ENCODE measurements at places on chromosomes 7 and 10.

GRCh38 chr10:60123668-60124067 is 217.3 kb upstream of the CCDC6 start:
- no peak for DNase-seq

GRCh38 chr7:115864082-115864481 is 166.5 kb downstream of the TFEC start:
- DNase-seq = no peak

- DNase-seq = peak; percentile 7
Measured at GRCh38 chr7:152313831-152314604, 121.8 kb downstream of the KMT2C start.

GRCh38 chr10:110641256-110641655 is 2.9 kb upstream of the RBM20 start:
- DNase-seq = no peak

- DNase-seq = peak; percentile 34
Measured at GRCh38 chr10:92517034-92517655, 56.7 kb downstream of the IDE start.

- no peak for DNase-seq
Measured at GRCh38 chr7:130289478-130289877, 3.5 kb upstream of the CPA4 start.

GRCh38 chr10:109931163-109931562 is 7.9 kb upstream of the XPNPEP1 start:
- DNase-seq = no peak

DNA sequence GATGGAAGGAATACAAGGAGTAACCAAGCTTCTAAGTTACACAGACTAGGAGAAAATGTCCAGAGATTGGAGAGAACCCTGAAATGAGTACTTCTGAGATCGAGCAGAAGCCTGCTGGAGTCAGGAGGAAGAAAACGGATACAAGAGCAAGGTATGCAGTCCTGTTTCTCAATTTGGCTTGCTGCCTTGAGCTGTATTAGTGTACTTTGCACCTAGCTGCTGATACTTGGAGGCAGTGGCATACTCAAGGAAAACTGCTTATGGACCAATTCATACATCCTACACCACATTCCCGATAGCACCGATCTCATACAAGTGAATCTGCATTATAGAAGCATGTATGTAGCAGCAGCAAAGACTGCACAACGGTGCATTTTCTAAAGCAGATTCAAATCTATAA is 14.4 kb downstream of the PIP4K2A start:
- no peak for DNase-seq

GRCh38 chr7:158390460-158390859 is 197.2 kb downstream of the PTPRN2 start:
- DNase-seq = no peak

GRCh38 chr10:88416801-88417200 is 166.3 kb downstream of the RNLS start:
- no peak for DNase-seq

DNA sequence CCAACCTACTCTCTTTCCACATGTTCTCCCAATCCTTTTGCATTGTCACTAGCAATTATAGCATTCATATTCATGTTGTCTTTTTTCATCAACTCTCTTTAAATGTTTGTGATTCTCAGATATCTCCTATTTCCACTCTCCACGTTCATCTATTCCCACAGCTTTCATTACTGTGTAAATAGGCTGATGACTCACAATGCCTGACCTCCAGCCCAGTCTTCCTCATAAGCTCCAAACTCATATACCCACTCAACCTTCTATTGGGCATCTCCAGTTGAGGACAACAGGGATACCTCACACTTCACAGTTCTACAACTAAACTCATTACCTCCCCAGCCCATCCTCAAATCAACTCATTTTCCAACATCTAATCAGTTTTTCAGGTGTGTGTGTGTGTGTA is 194.1 kb downstream of the DGKI start:
- no peak for DNase-seq

DNA sequence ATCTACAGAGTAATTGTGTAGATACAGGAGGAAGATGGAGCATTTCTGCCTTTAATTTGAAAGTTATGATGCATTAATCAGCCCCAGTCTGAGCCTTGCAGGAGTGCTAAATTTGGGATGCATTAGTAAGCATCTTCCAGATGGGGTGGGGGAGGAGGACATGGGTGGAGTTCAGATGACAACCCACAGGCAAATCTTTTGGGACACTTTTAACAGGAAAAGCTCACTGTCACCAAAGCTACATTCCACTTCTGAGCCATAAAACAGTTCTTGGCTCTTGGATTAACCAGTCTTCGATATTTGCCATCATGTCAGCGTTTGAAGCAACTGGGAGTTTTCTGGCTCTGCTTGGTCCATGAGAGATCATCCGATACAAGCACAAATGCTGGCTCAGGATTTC is 121.1 kb downstream of the CXCL12 start:
- DNase-seq = no peak

GRCh38 chr10:93420944-93421825 is 60.9 kb downstream of the MYOF start:
- DNase-seq = no peak

- peak; percentile 14 for DNase-seq
Measured at GRCh38 chr10:34433241-34434076, 381.6 kb downstream of the PARD3 start.

GRCh38 chr7:11706666-11707605 is 125.1 kb downstream of the THSD7A start:
- no peak for DNase-seq

- no peak for DNase-seq
Measured at GRCh38 chr7:12802070-12802469, 114.6 kb downstream of the ARL4A start.

GRCh38 chr7:83588602-83589240 is 60.2 kb downstream of the SEMA3E start:
- DNase-seq = no peak

DNA sequence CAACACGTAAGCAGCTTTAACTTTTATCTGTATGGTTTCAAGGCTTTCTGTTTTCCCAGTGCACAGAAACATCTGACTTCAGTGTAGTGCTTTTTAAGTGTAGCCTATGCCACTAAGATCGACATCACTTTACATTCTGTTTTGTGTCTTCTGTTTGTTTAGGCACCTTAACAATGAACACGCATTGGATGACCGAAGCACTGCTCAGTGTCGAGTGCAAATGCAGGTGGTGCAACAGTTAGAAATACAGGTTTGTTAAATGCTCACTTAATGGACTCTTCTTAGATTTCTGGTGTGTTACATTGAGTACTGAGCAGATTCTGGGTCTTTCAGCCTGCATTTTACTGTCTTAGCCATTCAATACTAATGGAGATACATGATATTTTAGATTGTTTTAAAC is 237.4 kb downstream of the FOXP2 start:
- no peak for DNase-seq

- DNase-seq = no peak
Measured at GRCh38 chr10:74255888-74256357, 104.9 kb downstream of the ADK start.

- DNase-seq = no peak
Measured at GRCh38 chr7:17441557-17441956, 143.1 kb downstream of the AHR start.

DNA sequence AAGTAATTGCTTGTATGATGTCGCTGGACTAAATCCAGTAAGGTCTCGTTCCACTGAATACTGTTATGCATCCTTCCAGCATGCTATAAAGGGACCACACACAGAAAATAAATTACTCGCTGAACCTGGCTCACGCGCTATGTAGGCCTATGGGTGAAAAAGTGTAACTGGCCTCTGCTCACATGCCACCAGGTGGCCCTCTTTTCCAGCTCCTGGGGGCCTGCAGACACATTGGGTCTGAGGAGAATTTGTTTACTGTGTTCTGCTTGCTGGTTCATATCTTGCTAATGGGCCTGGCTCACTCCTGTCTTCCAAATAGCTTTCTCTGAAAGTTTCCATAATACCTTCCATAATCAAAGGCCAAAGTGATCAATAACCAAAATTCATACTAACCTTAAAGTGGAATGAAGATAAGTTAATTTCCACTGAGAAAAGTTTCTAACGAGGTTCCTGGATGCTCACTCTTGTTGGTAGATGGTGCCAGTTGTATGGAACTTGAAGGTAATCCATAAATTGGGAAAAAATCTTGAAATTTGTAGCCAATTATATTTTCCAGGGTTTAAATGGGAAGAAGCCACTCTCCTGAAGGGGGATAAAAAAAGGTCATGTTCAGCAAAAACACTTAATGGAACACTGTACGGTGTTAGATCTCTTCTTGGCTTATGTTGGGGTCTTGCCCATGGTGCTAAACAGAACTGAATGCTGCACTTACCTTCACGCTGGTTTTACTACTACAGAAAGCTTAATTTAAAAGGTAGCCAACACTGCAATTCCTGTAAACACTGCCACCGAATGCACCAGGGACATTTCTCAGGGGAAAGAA is 27.0 kb upstream of the ZPBP start:
- no peak for DNase-seq

GRCh38 chr7:27260211-27260610 is 17.6 kb downstream of the EVX1 start:
- DNase-seq = no peak

- DNase-seq = no peak
Measured at GRCh38 chr7:81638198-81638597, 131.6 kb downstream of the HGF start.

- DNase-seq = no peak
Measured at GRCh38 chr10:75074711-75075445, 36.6 kb upstream of the SAMD8 start.

- no peak for DNase-seq
Measured at GRCh38 chr7:80711531-80711930, 73.1 kb downstream of the CD36 start.

GRCh38 chr7:117008886-117009531 is 55.7 kb downstream of the ST7 start:
- DNase-seq = peak; percentile 20

DNA sequence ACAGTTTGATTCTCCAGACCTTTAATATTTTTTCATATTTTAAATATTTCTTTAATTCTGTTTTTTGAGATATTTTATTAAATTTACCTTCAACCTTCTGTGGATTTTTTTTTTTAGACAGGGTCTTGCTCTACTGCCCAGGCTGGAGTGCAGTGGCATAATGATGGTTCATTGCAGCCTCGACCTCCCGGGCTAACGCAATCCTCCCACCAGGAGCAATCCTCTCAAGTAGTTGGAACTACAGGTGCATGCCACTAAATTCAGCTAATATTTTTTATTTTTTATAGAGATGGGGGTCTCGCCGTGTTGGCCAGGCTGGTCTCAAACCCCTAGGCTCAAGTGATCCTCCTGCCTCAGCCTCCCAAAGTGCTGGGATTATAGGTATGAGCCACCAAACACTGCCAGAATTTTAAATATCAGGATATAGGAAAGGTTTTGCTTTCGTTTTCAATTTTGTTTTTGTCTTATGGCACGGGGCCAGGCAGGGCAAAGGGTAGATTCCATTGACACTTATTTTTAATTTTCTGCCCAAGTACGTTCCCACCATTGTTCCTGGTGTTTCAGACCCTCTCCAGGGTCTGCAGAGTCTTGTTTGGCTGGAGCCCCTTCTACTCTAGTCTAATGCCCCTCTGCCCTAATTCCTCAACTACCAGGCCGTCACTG is 1.2 kb downstream of the TACC2 start:
- no peak for DNase-seq

- DNase-seq = no peak
Measured at GRCh38 chr7:85014936-85015660, 171.8 kb downstream of the SEMA3D start.

- DNase-seq = no peak
Measured at GRCh38 chr10:78626471-78626870, 442.3 kb upstream of the ZMIZ1 start.

- no peak for DNase-seq
Measured at GRCh38 chr7:114548081-114548980, 133.7 kb downstream of the FOXP2 start.

- no peak for DNase-seq
Measured at GRCh38 chr7:134618756-134619530, 27.7 kb upstream of the BPGM start.

GRCh38 chr7:36506820-36507219 is 117.2 kb downstream of the ANLN start:
- no peak for DNase-seq

DNA sequence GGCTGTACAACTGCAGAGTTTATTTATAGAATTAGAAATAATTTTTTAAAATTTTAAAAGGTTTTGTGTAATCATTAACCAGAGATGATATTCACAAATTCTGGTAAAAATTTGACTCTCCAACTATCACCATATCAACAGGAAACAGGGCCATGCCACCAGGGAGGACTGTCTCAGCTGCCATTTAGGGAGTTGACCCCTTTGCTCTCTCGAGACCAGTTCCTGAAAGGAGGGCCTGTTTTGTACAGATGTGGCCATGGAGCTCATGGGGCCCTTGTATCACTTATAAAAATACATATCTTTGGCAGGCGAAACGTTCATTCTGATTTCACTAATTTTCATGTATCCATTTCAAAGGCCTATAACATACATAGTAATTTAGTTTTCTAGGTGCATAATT is 20.3 kb downstream of the H2AZ2 start:
- DNase-seq = no peak

- DNase-seq = no peak
Measured at GRCh38 chr7:17697128-17697881, 243.0 kb downstream of the SNX13 start.

DNA sequence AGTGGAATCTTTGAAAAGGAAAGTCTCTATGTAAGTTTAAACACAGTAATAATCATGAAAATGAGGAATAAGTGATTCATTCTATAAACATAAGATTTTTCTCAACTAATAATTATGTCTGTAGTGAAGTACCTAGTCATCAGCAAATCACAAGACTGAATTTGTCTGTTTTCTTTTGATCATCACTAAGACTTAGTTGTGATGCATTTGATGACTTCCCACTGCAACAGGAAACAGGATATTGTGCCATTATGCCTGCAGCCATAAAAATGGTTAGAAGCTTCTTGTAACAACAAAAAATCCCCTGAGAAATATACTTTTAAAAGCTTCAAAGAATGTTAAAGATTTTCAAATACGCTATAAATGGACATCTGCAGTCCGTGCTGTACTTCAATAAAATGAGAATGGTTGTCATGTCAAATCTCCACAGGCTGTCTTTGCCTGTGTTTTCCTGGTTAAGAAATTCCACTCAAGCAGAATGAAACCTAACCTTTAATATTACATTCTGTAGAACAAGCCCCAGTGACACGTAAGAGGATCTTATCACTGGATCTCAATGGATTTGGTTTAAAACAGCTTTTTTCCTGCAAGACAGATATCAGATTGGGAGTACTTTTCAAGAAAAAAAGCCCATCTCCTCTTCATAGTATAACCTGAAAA is 1262.3 kb upstream of the PHF14 start:
- DNase-seq = no peak
